Forelimb muscle (tissue), 1 donor: ENCODE measurements at places on chromosomes 5 and 9.

DNA sequence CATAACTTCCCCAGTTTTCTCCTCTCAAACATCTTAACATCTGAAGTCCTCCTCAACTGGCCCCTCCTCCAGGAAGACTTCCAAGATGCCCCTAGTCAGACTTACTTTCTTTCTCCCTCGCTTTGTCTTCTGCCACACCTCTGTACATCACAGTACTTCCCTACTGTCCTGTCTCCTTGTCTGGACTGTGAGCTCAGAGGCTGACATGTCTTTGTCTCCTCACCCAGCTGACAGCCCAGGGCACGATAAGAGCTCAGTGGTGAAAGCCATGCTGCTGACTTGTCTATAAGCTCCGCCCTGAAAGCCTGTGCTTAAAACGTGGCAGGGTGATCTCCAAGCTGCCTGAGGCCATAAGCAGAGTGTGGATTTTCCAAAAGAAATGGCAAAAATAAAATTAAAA, 33.0 kb upstream of the SLC25A51 start:
- no peak for DNase-seq

GRCh38 chr5:59346982-59347381, 546.5 kb downstream of the PDE4D start:
- DNase-seq = no peak

GRCh38 chr9:107907715-107908114, 418.1 kb upstream of the KLF4 start:
- no peak for DNase-seq

GRCh38 chr9:126499005-126499910, 114.5 kb upstream of the LMX1B start:
- no peak for DNase-seq

DNA sequence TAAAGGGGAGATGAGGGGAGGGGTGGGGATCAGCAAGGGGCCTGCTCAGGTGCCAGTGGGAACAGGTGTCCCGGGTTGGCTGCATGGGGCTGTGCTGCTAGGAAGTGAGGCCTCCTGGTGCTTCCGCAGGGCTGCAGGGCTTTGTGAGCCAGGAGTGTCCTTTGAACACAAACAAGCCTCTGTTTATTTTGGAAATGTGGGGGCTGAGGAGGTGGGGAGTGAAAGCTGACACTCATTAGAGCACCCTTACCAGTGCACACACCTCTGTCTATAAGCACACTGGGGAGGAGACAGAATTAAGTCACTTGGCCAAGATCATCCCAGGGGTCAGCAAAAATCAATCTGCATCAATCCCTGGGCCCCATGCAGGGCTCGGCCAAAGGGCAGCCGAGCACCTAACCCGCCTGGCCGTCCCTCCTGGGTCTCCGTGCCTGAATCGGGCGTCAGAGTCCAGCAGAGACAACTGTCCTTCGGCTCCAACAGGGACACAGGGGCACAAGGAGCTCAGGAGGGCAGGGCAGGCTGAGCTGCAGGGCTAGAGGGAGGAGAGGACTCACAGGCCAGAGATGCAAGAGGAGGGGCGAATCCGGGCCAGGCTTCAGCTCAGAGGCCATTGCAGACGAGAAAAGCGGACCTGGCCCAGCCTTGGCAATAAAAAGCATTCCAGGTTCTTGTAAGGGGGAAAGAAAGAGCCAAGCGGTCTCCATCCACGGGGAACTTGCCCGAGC, 99.8 kb downstream of the VAV2 start:
- DNase-seq = no peak

DNA sequence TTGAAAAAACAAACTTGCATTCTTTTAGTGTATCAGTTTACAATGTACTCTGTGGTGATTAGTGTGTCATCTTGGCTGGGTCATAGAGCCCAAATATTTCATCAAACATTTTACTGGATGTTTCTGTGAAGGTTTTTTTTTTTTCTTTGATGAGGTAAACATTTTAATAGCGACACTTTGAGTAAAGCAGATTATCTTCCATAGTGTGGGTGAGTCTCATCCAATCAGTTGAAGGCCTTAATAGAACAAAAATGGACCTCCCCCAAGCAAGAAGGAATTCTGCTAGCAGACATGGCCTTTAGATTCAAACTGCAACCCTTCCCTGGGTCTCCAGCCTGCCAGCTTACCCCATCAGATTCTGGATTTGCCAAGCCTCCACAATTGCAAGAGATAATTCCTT, 72.5 kb downstream of the FSTL4 start:
- no peak for DNase-seq

DNA sequence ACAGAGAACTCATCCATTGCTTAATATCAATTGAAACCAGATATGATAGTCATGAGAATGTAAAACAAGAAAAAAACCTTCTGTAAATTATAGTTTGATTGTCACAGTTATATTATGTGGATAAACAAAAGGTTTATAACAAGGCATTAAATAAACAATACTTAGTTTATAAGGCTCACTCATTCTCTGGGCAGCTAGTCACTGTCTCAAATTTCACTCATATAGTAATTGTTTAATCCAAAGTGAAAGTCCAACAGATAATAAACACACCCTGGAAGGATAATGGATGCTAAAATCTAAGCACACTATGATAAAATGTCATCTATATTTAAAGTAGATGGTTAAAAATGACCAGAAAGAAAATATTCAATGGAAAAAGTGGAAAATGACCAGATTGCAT, 30.8 kb upstream of the SLC12A2 start:
- no peak for DNase-seq
